ENCODE measurements at places on chromosomes 11 and 22. TPM values are rescaled to one million over a fixed set of nuclear protein-coding genes. Genes with fewer than 3 reads are reported as not detected.

Gene SF3B2
- polyA plus RNA-seq: 91.6 TPM

Gene PITPNM1
- polyA plus RNA-seq: 15.9 TPM

Gene MS4A1
- 1.1 TPM for polyA plus RNA-seq

Gene TSPAN32
- 96.6 TPM for polyA plus RNA-seq

Gene PHF21B
- polyA plus RNA-seq: not detected

Gene PKDREJ
- not detected for polyA plus RNA-seq

Gene PDE2A
- polyA plus RNA-seq: not detected

Gene GAL3ST3
- polyA plus RNA-seq: not detected

Gene APOBEC3F
- 8.4 TPM for polyA plus RNA-seq

Gene CRKL
- polyA plus RNA-seq: 39.0 TPM

Gene CSF2RB
- polyA plus RNA-seq: not detected

Gene CASP12
- not detected for polyA plus RNA-seq

Gene OR52A1
- not detected for polyA plus RNA-seq

Gene SPDYC
- polyA plus RNA-seq: not detected

Gene GPR152
- polyA plus RNA-seq: 1.2 TPM

Gene GPR83
- not detected for polyA plus RNA-seq

Gene CASP5
- not detected for polyA plus RNA-seq

Gene HBG1
- not detected for polyA plus RNA-seq

Gene TRPM5
- polyA plus RNA-seq: not detected

Gene MRGPRF
- not detected for polyA plus RNA-seq

Gene TMA7B
- polyA plus RNA-seq: 2.8 TPM

Gene TEAD1
- polyA plus RNA-seq: not detected

Gene EP300
- 8.3 TPM for polyA plus RNA-seq

Gene SMIM38
- polyA plus RNA-seq: 0.11 TPM

Gene TMPRSS13
- 0.05 TPM for polyA plus RNA-seq

Gene PATE2
- not detected for polyA plus RNA-seq

Gene SCGB2A2
- not detected for polyA plus RNA-seq

Gene SMIM35
- polyA plus RNA-seq: 0.68 TPM

Gene ADAMTS15
- not detected for polyA plus RNA-seq

Gene NPTXR
- 1.1 TPM for polyA plus RNA-seq

Gene GTSE1
- not detected for polyA plus RNA-seq

Gene PELI3
- 2.7 TPM for polyA plus RNA-seq

Gene CLMP
- polyA plus RNA-seq: 0.12 TPM

Gene CHADL
- polyA plus RNA-seq: 0.49 TPM

Gene VSIG10L2
- polyA plus RNA-seq: not detected

Gene PDE3B
- 59.2 TPM for polyA plus RNA-seq

Gene MAJIN
- polyA plus RNA-seq: 0.84 TPM

Data from naive thymus-derived CD8-positive, alpha-beta T cell (primary cell).